ENCODE measurements at places on chromosomes 3 and 15.

GRCh38 chr15:89335298-89336041 lies 846 bp upstream of the POLG start:
- peak; percentile 53 for DNase-seq
- peaks cover 21% of the 10 kb centered on the region for H3K36me3 ChIP-seq
- H3K4me1 ChIP-seq: peaks cover 18% of the 10 kb centered on the region
- H3K4me3 ChIP-seq: peak overlapping the region; percentile 95

DNA sequence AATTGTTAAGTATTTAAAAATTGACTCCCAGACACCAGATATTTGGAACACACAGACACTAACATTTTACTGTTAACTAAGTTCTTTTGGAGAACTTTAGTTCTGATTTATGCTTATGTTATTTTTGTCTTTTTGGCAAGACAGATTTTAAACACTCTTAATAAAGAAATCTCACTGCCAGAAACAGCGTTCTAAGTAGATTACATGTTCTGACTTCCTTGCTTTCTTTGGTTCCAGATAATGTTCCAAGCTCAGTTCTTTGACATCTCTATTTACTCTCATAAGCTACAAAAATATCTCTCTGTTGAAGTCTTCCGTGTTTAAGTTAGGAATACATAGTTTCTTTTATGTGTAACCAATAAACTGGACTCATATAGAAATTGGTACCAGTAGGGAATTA lies 1699.6 kb downstream of the OTOL1 start:
- H3K4me1 ChIP-seq: no peaks in the 10 kb centered on the region
- H3K27ac ChIP-seq: no peak overlapping the region
- H3K36me3 ChIP-seq: no peaks in the 10 kb centered on the region
- no peak overlapping the region for H3K4me3 ChIP-seq
- DNase-seq: no peak

GRCh38 chr3:68963376-68963775 lies 31.0 kb upstream of the TAFA4 start:
- no peak overlapping the region for H3K27ac ChIP-seq
- H3K36me3 ChIP-seq: no peaks in the 10 kb centered on the region
- H3K4me1 ChIP-seq: no peaks in the 10 kb centered on the region
- no peak for DNase-seq

GRCh38 chr15:75193272-75193671 lies 8.4 kb upstream of the C15orf39 start:
- no peak for DNase-seq
- no peak overlapping the region for H3K27ac ChIP-seq
- no peak overlapping the region for H3K4me3 ChIP-seq
- peaks cover 13% of the 10 kb centered on the region for H3K36me3 ChIP-seq
- peaks cover 6% of the 10 kb centered on the region for H3K27me3 ChIP-seq

GRCh38 chr3:187265461-187265955 lies 26.0 kb downstream of the MASP1 start:
- H3K27ac ChIP-seq: no peak overlapping the region
- peaks cover 15% of the 10 kb centered on the region for H3K4me1 ChIP-seq
- no peak for DNase-seq
- peaks cover 2% of the 10 kb centered on the region for H3K27me3 ChIP-seq
- peaks cover 22% of the 10 kb centered on the region for H3K36me3 ChIP-seq
- H3K4me3 ChIP-seq: no peak overlapping the region

DNA sequence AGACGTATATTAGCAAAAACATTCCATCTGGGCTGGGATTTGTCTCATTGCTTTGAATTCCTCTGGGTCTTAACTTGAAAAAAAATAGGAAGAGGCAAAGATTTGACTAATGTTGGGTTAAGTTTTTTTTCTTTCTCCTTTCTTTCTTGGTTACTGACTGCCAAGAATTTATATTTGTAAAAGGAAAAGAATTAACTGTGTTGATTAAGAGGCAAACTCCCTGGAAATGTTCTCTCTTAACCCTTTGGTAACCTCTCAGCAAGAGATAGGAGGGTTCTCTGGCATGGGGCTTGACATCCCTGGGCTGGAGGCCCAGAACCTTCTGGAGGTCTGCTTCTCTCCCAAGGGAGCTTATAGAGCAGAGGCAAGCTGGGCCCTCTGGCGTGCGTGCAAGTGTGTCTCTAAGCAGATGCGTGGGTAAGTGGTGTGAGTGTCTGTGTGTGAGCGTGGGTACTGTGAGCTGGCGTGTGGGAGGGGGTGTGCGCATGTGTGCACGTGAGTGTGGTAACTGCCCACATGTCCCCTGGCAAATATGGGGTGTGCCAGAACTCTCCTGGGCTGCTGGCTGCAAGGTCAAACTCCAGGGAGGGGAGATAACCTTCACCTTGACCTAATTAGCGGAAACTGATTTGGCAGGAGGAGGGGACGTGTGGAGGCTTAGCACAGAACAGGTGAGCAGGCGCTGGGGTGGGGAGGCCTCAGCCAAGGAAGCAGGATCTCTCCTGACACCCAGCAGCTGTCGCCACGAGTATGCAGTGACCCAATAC lies 49.4 kb upstream of the MAGEF1 start:
- H3K4me3 ChIP-seq: no peak overlapping the region
- no peak overlapping the region for H3K27ac ChIP-seq
- DNase-seq: no peak
- no peaks in the 10 kb centered on the region for H3K27me3 ChIP-seq

DNA sequence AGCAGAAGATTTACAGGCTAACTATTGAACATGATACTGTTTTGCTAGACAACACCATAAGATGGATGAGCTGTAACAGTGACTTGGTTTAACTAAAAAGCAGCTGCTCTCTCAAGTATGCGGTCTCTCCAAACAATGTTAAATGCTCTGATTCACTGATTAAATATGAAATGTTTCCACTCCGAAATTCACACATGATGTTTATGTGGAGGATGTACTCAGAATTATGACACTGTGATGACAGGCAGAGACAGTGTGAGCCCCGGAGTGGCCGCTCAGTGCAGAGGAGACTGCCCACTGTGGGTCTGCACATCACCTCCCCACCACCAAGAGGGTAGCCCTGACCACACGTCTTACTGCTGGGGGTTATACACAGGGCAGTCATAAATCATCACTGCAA lies 83.9 kb upstream of the MEX3B start:
- H3K4me1 ChIP-seq: no peaks in the 10 kb centered on the region
- no peak for DNase-seq
- H3K36me3 ChIP-seq: 0 out of 2 replicates have a peak, but pooled peaks cover 4% of the 10 kb centered on the region

GRCh38 chr15:38699633-38700230 lies 135.1 kb upstream of the RASGRP1 start:
- DNase-seq: peak; percentile 67
- no peaks in the 10 kb centered on the region for H3K36me3 ChIP-seq
- no peak overlapping the region for H3K4me3 ChIP-seq
- H3K27me3 ChIP-seq: no peaks in the 10 kb centered on the region

GRCh38 chr3:157075693-157076420 lies 84.1 kb downstream of the CCNL1 start:
- no peak overlapping the region for H3K27ac ChIP-seq
- no peaks in the 10 kb centered on the region for H3K36me3 ChIP-seq
- no peak for DNase-seq

- H3K4me3 ChIP-seq: peak overlapping the region; percentile 65
- H3K36me3 ChIP-seq: no peaks in the 10 kb centered on the region
- H3K27ac ChIP-seq: no peak overlapping the region
- peaks cover 33% of the 10 kb centered on the region for H3K27me3 ChIP-seq
- DNase-seq: peak; percentile 40
These were observed 452 bp downstream of the TMEM158 start for GRCh38 chr3:45225465-45226205.

- peaks cover 60% of the 10 kb centered on the region for H3K36me3 ChIP-seq
- H3K4me3 ChIP-seq: no peak overlapping the region
- no peak for DNase-seq
- peaks cover 12% of the 10 kb centered on the region for H3K4me1 ChIP-seq
- no peak overlapping the region for H3K27ac ChIP-seq
- peaks cover 17% of the 10 kb centered on the region for H3K27me3 ChIP-seq
These were observed 20.9 kb upstream of the UBP1 start for GRCh38 chr3:33461097-33461496.

DNA sequence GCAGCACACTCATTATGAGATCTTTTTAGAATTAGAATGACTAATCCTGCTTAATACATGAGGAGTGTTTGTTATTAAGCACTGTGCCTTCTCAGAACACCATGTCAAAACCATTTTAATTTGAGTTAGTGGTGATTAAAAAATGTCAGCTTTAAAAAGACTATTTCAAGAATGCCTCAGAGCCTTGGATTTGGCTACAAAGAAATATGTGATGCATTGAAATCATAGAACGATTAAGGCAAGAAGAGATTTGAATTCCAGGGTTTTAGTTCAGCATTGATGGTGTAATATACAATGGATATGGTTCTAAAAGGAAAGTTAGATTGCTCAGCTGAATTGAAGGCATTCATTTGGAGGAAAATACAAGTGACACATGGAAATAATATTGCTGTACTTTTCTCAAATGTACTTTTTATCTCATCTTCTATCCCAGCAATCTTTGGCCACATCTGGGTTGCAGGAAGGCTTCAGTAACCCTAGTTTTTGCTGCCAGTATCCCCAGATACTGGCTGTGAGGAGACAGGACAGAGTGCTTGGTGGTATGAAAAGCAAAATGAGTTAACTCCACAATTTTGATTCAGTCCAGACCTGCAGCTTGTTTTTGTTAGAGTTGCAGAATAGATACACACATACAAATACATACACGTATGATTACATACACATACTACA lies 303.8 kb downstream of the CLSTN2 start:
- no peak for DNase-seq
- H3K4me1 ChIP-seq: no peaks in the 10 kb centered on the region
- no peak overlapping the region for H3K4me3 ChIP-seq
- H3K36me3 ChIP-seq: no peaks in the 10 kb centered on the region
- H3K27me3 ChIP-seq: no peaks in the 10 kb centered on the region
- H3K27ac ChIP-seq: no peak overlapping the region

- H3K36me3 ChIP-seq: no peaks in the 10 kb centered on the region
- no peak for DNase-seq
- H3K27me3 ChIP-seq: no peaks in the 10 kb centered on the region
- H3K4me3 ChIP-seq: no peak overlapping the region
- H3K4me1 ChIP-seq: peaks cover 5% of the 10 kb centered on the region
These were observed 657.2 kb downstream of the FHIT start for GRCh38 chr3:60594025-60594424.

DNA sequence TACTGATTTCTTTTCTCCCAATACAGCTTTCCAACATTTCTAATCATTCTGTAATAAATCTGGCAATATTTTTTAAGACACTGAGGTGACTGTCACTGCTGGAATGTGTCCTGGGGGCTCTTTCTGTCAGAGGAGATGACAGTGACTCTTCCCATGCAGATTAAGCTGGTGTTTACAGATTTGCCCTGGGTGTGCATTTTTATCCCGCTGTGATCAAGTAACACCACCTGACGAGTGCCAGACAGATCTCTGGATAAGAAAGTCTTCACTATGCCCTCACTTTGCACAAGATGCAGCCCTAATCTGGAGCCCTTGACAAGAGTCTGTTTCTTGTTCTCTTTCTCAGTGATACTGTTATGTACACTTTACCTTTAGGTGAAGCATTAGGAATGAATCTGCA lies 477.7 kb downstream of the ZIC1 start:
- H3K27me3 ChIP-seq: peaks cover 3% of the 10 kb centered on the region
- no peak overlapping the region for H3K27ac ChIP-seq
- 0 out of 2 replicates have a peak, but pooled peaks cover 6% of the 10 kb centered on the region for H3K4me1 ChIP-seq
- peaks cover 38% of the 10 kb centered on the region for H3K36me3 ChIP-seq

DNA sequence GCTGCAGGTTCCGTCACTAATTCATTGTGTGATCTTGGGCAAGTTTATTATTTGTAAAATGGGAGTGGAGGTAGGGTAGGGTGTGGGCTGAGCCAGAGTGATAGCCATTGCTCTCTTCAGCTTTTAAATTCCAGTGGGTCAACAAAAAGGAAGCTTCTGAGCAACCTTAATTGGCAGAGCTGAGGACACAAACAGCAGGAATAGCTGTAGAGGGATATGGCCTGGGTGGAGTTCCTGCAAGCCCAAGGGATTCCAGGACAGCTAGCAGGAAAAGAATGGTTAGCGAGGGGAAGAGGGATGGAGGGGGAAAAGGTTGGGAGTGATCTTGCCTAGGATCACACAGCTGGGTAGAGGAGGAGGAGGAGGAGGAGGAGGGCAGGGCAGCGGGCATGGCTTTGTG lies 11.4 kb downstream of the CCK start:
- H3K27me3 ChIP-seq: peaks cover 4% of the 10 kb centered on the region
- no peak overlapping the region for H3K4me3 ChIP-seq
- DNase-seq: no peak
- no peaks in the 10 kb centered on the region for H3K36me3 ChIP-seq
- H3K4me1 ChIP-seq: 0 out of 2 replicates have a peak, but pooled peaks cover 2% of the 10 kb centered on the region

- no peak for DNase-seq
- H3K27ac ChIP-seq: no peak overlapping the region
- no peaks in the 10 kb centered on the region for H3K27me3 ChIP-seq
- no peak overlapping the region for H3K4me3 ChIP-seq
- H3K36me3 ChIP-seq: no peaks in the 10 kb centered on the region
- H3K4me1 ChIP-seq: 0 out of 2 replicates have a peak, but pooled peaks cover 6% of the 10 kb centered on the region
These were observed 567.9 kb upstream of the GBE1 start for GRCh38 chr3:82329300-82329699.

GRCh38 chr3:104879919-104880318 lies 486.8 kb upstream of the ALCAM start:
- peaks cover 13% of the 10 kb centered on the region for H3K36me3 ChIP-seq
- no peak for DNase-seq
- H3K4me1 ChIP-seq: peaks cover 21% of the 10 kb centered on the region
- no peak overlapping the region for H3K27ac ChIP-seq
- no peak overlapping the region for H3K4me3 ChIP-seq
- H3K27me3 ChIP-seq: no peaks in the 10 kb centered on the region

GRCh38 chr3:52722491-52722890 lies 16.6 kb downstream of the SPCS1 start:
- no peaks in the 10 kb centered on the region for H3K27me3 ChIP-seq
- no peak overlapping the region for H3K27ac ChIP-seq
- no peak overlapping the region for H3K4me3 ChIP-seq
- H3K4me1 ChIP-seq: no peaks in the 10 kb centered on the region
- DNase-seq: no peak
- peaks cover 10% of the 10 kb centered on the region for H3K36me3 ChIP-seq

DNA sequence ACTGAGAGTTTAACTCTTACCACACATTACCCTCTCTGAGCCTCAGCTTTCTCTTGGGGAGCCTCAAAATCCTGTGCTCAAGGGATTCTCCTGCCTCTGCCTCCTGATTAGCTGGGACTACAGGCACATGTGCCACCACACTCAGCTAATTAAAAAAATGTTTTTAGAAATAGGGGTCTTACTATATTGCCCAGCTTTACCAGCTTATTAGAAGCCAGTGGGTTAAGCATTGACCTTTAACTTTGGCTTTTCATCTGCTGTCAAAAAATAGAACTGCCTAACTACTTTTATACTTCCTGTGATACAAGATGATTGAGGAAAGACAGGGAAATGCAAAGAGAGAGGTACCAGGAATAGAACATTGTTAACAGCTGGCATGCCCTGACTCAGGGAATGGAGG lies 27.3 kb downstream of the MYO1E start:
- H3K36me3 ChIP-seq: peaks cover 9% of the 10 kb centered on the region
- no peak overlapping the region for H3K27ac ChIP-seq
- DNase-seq: no peak
- peaks cover 47% of the 10 kb centered on the region for H3K4me1 ChIP-seq

DNA sequence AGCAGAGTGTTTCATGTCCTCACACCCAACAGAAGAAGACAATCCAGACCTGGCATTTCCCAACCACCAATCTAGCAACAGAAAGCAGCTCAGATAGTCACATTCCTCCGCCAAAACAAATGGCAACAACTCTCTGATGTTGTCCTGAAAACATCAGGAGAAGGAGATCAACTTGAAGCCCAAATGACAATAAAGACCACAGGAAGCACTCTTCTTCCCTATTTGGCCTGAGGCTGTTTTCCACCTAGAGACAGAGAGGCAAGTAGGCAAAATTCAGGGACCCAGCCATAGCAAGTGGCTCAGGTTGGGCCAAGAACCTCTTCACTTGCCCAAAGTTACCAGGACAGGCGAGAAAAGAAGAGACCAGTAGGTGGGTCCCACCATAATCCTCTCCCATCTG lies 35.0 kb downstream of the ZNF148 start:
- no peak overlapping the region for H3K4me3 ChIP-seq
- H3K36me3 ChIP-seq: peaks cover 29% of the 10 kb centered on the region
- DNase-seq: no peak
- no peaks in the 10 kb centered on the region for H3K27me3 ChIP-seq
- H3K27ac ChIP-seq: no peak overlapping the region
